ENCODE measurements at places on chromosomes 12 and 14.

DNA sequence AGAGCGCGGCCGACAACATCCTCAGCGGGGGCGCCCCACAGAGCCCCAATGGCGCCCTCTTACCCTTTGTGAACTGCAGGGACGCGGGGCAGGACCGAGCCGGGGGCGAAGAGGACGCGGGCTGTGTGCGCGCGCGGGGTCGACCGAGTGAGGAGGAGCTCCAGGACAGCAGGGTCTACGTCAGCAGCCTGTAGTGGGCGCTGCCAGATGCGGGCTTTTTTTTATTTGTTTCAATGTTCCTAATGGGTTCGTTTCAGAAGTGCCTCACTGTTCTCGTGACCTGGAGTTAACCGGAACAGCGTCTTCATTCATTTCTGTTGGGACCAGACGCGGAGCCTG, 103.8 kb upstream of the FKBP4 start:
- peak; percentile 82 for DNase-seq

DNA sequence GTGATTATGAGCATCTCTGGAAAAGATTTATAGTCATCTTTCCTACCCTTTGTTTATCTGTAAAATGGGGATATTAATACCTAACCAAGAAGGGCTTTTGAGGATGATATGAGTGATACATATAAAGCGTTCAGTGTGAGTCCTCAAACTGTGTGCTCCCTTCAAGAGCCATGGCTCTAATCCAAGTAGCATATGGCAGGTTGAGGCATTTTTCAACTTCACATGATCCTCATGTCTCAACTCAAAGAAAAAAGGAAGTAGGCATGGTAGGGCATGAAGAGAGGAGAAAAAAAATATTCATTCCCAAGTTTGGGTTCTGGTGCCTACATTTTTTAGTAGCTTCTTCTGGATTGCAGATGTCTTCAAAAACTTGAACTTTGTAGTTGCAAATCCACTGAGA, 286.3 kb upstream of the ATP2B1 start:
- DNase-seq: no peak

- no peak for DNase-seq
Observed at GRCh38 chr12:11134305-11134704, at the start of gene TAS2R30. Gene TAS2R30, minus strand, starts transcription at chr12:11134644. Its CDS starts 400 bp downstream, at chr12:11134244.

DNA sequence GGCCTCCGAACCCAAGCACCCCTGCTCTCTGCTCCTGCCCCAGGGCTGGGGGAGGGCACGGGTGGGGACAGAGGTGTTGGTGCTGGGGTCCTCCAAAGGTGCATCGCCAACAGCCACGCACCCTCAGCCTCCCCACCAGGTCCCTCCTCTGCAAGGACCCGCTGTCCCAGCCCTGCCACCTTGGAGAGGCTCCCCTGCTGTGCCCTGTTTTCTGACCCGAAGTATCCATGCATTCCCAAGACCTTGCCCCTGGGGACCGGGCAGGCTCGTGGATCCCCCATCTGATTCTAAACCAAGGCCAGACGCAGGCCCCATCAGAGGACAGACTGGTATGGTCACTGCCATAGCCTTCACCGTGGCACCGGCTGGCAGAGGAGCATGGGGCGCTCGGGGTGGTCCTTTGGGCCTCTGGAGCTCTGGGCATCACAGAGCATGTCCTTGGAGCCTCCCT, 22.7 kb upstream of the BEGAIN start:
- no peak for DNase-seq

GRCh38 chr14:58763210-58763609, 125.4 kb downstream of the DACT1 start:
- DNase-seq: no peak

Data from GM23338 (cell line).